ENCODE measurements at places on chromosomes 4 and X. TPM values are rescaled to one million over a fixed set of nuclear protein-coding genes. Genes with fewer than 3 reads are reported as not detected.

GRCh38 chr4:69563424-69563823 lies 67.7 kb upstream of the UGT2B4 start:
- DNase-seq = no peak

DNA sequence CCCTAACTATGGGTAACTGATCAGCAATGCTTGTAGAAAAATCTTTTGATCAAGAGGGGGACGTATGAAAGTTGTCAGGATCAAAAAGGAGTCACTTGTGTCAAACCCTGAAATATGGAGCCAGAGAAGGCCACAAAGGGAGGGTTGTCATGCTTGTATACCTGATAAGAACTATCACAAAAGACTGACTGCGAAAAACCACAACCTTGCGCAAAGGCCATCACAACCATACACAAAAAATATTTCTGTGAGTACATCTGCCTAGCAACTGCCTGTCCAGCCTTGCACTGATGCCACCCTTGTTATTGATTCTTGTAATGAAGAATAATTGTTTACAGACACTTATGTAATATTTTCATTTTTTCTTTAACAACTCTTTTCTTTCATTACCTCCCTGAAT lies 22.8 kb upstream of the EIF4E start:
- DNase-seq = no peak

DNA sequence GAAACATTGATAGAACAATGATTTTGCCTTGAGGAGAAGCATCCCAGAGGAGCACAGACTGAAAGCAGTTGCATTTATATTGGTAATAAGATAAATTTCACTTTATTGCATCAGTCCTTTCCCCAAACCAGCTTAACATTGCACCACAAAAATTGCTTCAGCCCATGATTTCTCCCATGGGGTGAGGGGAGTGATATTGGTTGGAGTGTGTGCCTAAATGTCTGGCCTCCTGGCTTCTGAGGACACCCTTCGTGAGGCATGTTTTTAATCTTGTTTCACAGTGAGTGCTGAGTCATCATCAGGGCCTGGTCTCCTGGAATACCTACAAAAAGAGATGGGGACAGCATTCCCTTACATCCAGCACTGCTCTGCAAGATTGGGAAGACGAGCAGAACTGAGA lies 487.9 kb downstream of the C4orf33 start:
- peak; percentile 30 for DNase-seq

- DNase-seq = no peak
Observed at GRCh38 chrX:16119353-16120220, 3.8 kb upstream of the GRPR start.

GLOD5 gene
- total RNA-seq = not detected

MAGEB10 gene
- total RNA-seq = not detected

AVPR2 gene
- 3.8 TPM for total RNA-seq

Data from left cardiac atrium (tissue), 4 donors.